ENCODE measurements at places on chromosomes 11 and 22.

DNA sequence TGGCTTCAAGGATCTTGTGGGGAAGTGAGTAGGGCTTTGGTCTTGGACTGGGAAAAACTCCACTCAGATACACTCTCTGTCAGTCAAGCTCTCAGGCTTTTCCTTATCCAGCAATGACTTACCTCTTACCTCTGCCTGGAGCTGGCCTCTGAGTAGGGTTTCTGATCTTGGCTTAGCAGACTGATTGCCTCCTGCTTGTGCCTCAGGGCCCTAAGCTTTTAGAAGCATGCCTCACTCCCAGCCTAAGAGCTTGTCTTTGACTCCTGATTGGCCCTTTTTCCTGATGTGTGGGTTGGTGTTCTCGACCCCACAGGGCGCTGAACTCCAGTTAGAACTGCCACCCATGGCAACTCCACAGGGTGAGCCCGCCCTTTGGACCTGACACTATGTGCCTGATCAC is 275.0 kb downstream of the ST3GAL4 start:
- no peak for DNase-seq

DNA sequence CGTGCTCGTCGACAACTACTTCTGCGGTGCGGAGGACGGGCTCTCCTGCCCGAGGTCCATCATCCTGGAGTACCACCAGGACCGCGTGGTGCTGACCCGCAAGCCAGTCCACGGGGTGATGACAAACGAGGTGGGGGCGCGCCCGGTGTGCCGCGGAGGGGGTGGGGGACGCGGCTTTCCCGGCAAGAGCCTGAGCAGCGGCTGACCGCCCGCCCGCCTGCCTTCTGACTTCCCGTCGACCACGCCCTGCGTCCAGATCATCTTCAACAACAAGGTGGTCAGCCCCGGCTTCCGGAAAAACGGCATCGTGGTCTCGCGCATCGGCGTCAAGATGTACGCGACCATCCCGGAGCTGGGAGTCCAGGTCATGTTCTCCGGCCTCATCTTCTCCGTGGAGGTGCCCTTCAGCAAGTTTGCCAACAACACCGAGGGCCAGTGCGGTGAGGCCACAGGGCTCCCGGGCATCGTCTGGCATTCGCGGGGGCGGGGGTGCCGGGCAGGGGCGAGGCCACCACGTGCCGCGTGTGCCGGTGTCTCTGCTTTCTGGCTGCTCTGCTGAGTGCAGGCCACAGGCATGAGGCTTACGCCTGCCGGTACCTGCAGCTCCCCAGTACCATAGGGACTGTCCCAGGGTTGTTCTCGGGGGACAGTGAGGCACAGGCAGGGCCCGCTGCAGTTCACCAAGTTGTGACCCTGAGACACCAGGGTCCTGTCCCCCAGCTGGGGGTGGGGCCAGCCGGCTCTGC is 28.5 kb upstream of the MUC5B start:
- no peak for DNase-seq

DNA sequence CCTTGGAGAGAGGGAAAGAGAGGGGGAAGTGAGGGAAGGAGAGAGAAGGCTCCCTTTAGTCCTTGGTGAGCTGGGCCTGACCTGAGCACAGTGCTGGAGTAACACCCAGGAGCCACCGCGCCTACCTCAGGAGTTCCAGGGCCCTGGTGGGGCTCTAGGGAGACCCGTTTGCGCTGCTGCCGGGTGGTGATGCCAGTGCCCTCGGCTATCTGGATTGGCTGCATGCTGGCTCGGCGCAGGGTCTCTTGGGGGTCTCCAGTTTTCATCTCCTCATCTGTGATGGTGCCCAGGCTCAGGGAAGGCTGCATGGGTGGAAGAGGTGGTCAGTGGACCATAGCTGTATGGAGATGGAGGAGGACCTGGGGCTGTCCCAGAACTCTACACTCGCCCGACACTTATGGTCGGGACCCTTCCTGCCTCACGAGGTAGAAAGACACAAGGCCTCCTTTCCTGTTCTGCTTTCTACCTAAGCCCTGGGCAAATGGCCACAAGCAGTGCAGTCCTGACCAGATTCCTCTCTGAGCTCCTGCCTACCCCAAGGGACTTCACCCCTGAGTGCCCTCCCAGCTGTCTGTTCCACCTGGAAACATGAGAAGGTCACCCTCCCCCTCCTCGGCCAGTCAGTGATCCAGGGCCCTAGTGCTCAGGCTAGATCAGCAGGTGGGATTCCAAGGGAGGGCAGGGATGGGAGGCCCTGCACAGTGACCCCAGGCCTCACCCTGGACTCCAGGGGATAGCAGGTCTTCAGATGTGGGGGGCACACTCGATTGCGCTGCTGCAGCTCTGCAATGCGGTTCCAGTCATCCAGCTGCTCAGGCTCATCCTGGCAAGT is 6.0 kb downstream of the IL18BP start:
- no peak for DNase-seq

DNA sequence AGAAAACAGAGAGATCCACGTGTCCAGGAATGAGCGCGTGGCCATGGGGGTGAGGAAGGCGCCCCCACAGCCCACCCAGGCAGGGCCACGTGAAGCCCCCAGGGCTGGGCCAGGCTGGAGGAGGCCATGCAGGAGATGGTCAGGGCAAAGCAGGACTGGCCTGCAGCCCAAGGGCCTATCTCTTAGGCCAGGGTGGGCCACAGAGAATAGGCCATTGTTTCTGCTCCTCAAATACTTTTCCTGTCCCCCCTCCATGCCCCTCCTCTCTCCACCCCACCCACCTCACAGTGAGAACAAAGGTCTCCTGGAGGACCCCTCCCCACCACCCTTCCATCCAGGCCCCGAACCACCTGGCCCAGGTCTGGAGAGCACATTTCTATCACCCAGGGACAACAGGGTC is 8.3 kb upstream of the CDC42EP1 start:
- peak; percentile 63 for DNase-seq

DNA sequence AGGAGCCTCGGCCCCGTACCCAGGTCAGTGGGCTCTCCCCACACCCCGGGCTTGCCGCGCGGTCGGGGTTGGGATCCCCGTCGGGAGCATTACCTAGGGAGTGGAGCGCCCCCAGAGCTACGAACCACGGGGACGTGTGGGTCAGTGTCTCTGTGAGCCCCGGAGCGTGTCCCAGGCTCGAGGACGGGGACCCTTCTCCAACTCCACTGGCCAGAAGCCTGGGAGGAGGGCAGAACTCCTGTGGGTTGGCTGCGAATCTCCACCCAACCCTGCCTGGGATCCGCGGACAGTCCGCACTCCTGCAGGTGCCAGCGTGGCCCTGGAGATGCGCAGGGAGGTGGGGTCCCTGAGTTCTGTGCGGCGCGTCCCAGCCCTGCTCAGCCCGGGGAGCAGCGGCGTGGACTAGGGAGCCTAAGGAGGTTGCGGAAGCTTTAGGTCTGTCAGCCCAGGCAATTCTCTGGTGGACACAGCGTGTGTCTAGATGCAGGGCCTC is 346 bp downstream of the PPFIBP2 start:
- DNase-seq = peak; percentile 35

DNA sequence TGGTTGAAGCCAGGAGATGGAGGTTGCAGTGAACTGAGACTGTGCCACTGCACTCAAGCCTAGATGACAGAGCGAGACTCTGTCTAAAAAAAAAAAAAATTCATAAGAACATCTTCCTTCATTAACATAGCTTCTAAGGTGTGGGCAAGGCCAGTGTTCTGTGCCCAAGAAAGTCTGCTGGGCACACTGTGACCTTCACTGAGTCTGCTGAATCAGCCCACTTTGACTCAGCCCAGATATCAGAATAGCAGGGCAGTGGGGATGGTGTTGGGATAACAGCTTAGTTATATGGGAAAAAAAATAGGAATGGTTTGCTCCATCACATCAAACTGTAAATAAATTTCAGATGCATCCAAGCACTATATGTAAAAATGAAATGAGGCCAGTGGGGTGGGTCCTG is 32.4 kb upstream of the XBP1 start:
- no peak for DNase-seq

DNA sequence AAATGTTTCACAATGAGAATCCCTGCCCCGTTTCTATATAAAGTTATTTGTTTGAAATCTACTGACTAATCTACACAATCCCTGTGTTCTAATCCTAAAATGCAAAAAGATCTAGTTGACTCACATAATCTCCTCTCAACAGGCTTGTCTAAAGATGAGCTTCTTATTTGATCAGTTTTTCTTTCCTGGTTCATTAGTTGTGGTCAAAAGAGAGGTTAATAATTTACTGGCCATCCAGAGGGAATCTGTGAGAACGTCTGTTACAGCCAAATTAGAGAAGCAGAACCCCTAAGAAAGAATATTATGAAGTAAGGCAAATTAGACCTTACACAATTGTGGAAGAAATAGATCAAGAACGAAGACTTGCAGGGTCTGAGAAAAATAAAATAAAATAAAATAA is 173.7 kb upstream of the ANO3 start:
- DNase-seq = no peak

- no peak for DNase-seq
These were observed 16.6 kb downstream of the TTLL8 start for GRCh38 chr22:50041361-50042065.

GRCh38 chr11:14075118-14076078 is 112.9 kb downstream of the SPON1 start:
- DNase-seq = no peak

DNA sequence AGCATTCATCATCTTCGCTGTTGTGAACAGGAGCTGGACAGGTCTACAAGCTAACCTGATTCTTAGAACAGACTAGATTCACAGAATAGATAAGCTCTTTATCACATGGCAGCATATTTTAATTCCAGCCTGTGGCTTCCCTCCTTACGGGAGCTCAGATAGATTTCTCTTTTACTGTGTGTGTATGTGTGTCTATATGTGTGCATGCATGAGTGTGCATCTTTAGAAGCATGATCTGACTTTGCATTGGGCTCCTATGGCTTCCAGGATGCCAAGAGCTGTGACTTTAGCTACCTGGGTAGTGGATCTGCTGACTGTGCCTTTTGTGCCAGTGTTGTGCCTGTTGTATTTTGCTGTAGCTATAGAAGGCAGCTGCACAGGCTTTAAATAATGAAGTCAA is 44.3 kb downstream of the ZNRF3 start:
- DNase-seq = no peak

DNA sequence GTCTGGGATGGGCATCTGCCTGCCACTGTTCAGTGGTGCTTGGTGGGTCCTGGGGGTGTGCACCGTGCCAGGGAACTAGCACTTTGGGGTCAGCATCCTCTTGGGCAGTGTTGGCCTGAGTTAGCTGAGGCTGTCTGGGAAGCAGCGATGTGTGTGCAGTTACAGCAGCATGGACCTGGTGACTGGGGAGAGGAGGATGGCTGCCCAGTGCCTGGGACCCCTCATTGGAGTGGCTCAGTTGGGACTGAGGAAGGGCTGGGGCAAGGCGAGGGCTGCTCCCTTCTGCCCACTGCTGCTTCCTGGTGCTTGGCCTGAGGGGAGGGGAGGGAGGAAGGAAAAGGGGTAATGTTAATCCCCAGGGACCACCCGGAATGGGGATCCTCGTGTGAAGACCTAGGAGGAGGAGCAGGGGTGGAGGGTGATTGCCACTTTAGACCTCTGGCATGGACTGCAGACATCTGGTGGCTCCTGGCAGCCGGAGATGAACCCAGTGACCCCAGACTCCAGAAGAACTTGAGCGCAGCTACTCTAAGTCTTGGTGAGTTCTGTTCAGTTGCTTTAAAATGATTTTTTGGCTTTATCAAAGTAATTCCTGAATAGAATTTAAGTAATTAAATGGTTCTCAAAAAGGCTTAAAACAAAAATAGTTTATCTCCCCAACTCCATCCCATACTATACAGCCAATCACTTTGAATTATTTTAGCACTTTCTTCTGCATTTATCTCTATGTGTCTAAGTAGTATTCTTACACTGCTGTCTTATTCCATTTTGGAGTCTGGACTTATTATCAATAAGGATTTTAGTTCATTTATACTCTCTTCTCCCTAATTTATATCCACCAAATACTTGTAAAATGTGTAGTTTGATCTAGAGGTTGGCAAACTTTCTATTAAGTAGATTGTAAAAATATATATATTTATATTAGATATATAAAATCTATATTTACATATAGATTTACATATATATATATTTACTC is 15.4 kb upstream of the TMEM191C start:
- no peak for DNase-seq

- DNase-seq = no peak
These were observed 14.0 kb downstream of the CD6 start for GRCh38 chr11:60985501-60985900.

DNA sequence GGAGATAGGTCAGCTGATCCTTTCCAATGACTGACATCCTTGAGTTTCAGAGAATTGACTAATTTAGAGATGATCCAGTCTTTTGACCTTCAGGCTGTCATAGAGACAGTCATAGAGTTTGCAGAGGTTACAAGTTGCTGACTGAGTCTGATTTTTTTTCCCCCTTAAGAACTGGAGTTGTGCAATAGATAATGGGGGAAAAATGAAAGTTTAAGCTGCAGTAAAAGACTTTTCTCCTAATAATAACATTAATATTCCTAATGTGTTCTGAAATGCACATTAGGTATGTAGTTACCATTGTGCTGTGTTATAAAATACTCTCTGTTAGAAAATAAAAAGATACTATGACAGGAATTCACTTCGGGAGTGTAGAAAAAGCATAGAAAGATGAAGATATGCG is 876.9 kb upstream of the RAG2 start:
- DNase-seq = no peak

GRCh38 chr11:118813551-118813950 is 22.6 kb upstream of the DDX6 start:
- DNase-seq = no peak

GRCh38 chr22:49367041-49367697 is 460.5 kb downstream of the BRD1 start:
- DNase-seq = no peak

GRCh38 chr11:107682572-107682971 is 29.3 kb downstream of the SLN start:
- no peak for DNase-seq

DNA sequence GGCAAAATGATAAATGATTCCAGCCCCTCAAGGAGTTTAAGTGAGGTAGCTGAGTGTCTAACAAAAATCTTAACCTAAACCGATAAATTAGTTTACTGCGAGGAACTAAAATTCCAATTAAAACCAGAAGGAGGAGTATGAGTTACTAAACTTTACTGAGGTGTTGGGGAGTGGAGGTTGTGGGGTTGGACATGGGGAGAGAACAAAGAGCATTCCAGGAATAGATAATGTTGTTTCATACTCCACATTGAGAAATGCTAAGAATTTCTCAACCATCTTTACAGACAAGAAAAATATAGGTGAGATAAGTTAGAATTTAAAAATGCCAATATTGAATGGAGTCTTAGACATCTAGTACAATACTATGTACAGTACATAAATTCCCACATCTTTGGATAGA is 488.6 kb downstream of the METTL15 start:
- DNase-seq = no peak
